ENCODE measurements at places on chromosomes 1 and 21. TPM values are rescaled to one million over a fixed set of nuclear protein-coding genes. Genes with fewer than 3 reads are reported as not detected.

Gene HCRTR1
- total RNA-seq: 0.35 TPM

Gene C4BPA
- 0.76 TPM for total RNA-seq

Gene KIF1B
- total RNA-seq: 85.4 TPM

Gene C21orf58
- total RNA-seq: 10.9 TPM
